Calu3 (cell line): ENCODE measurements at places on chromosomes 7 and 10.

GRCh38 chr7:7002418-7003062 is 176.5 kb upstream of the CCZ1B start:
- no peak for DNase-seq

DNA sequence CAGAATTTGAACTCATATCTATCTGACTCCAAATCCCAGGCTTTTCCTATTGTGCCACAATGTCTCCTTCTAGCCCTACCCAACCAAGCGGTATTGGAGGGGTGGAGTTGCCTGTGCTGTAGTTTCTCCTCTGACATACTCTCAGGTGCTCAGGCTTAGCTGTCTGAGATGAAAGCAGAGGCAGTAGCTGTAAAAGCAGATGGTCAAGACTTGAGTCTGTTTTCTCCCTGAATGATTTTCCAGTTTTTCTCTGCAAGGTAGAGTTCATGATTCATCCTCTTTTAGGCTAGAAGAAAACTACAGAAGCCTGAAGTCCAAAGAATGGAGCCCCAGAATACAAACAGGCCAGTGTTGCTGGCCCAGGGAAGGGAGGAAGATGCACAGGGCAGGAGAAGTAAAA is 130.0 kb downstream of the PDE1C start:
- no peak for DNase-seq

GRCh38 chr10:77106676-77107075 is 530.9 kb downstream of the KCNMA1 start:
- no peak for DNase-seq

DNA sequence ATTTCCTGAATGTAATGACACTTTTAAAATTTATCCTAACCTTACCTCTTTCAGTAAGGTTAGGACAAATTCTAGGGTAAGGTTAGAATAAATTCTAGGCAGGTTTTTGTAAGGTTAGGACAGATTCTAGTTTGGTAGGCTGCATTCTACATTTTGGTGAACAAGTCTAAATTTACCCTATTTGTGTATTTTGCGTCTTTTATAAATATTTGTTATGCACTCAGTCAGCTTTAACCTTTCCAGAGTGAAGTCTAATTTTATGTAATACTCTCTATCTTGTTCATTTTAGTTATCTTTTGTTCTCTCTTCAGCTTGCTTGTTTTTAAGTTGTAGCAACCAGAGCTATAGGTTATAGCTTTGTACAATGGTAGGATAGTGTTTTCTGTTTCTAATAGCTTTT is 54.0 kb downstream of the GLCCI1 start:
- no peak for DNase-seq

- no peak for DNase-seq
Measured at GRCh38 chr10:125708971-125709503, 10.5 kb upstream of the EDRF1 start.

DNA sequence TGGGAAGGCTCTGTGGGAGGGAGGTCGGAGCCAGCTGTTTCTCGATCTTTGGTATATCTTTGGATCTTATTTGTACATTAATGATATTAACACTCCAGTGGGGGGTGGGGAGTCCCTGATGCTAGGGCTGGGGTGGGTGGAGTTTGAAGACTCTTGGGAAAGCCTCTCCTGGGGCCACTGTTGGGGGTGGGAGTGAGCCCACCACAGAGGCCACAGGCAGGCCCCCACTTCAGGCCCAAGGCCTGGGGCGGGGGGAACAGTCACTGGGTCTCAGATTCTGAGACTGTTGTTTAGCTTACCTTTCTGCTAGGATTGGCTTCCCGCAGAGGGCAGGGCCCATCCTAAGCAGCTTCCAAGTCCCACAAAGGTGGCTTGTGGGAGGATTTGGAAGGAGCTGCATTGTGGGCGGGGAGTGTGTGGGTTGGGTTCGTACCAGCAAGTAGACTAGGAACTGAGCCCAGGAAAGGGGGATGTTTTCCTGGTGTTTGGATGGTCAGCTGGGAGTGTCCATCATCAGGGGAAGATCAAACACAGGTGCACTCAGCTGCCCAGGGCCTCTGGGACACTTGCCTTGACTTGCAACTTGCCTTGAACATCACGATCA is 11.9 kb downstream of the YKT6 start:
- DNase-seq, result no peak
